Muscle of back (tissue), 13 donors: ENCODE measurements at places on chromosomes 5 and 9. TPM values are rescaled to one million over a fixed set of nuclear protein-coding genes. Genes with fewer than 3 reads are reported as not detected.

The ITGA2 gene
- polyA plus RNA-seq = 16.1 TPM

The ECM2 gene
- 46.9 TPM for polyA plus RNA-seq

The IL7R gene
- 1.7 TPM for polyA plus RNA-seq

The HAVCR2 gene
- 2.3 TPM for polyA plus RNA-seq

DNA sequence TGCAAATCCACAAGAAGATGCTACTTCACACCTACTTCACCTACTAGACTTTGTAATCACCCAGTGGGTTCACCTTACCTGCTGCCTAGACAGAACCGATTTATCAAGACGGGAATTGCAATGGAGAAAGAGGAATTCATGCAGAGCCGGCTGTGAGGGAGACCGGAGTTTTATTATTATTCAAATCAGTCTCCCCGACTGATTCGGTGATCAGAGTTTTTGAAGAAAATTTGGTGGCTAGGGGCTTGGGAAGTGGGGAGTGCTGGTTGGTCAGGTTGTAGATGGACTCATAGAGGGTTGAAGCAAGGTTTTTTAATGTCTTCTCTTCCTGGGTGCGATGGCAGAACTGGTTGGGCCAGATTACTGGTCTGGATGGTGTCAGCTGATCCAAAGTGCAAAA, 23.4 kb downstream of the SFXN1 start:
- no peak for DNase-seq

DNA sequence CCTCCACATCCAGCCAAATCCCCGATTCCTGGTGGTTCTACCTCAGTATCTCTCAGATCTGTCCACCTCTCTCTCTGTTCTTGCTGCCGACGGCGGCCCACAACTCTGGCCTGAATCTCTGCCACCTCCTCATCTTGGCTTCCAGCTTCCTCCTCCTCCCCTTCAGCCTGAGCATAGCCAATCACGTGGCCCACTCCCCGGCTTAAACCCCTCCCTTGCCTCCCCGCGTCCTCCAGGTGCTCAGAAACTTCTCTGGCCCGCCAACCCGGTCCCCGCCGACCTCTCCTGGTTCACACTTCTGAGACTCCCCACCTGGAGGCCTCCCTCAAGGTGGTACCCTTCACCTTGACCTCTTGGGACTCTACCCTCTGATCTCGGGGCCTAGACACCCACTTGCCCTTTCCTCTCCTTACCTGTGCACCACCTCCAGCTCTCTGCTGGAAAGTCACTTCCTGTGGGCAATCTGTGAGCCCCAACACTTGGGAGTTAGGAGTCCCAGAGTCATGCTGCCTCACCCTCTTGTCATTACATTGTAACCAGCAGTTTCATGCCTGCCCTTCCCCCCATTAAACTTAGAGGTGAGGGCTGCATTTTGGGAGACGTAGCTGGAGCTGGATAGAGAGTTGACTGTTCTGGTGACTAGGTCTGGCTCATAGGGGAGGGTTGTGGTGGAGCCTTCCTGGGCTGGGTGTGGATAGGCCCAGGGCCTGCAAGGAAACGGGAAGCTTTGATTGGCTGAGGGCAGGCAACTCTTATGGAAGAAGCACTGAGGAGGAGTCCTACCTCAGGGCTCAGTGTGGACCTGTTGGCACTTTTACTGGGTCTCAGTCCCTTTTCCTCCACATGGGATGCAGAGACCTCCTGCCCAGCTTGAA, 4.5 kb upstream of the SET start:
- peak; percentile 61 for DNase-seq

GRCh38 chr9:784202-784601, 57.3 kb upstream of the DMRT1 start:
- DNase-seq = no peak

DNA sequence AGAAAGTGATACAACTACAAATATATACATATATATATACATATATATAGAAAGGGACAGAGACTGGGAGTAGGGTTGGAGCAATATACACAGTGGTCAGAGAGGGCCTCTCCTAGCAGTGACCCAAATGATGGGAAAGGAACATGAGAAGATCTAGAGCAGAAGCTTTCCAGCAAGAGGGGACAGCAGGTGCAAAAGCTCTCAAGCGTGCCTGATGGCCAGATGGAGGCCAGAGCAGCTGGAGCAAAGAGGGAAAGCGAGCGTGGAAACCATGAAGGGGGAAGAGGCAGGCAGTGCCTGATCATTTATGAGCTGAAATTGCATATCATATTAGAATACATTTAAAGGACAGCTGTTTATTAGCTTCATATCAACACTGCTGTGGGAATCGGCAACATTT, 7.6 kb upstream of the GRPEL2 start:
- peak; percentile 59 for DNase-seq

DNA sequence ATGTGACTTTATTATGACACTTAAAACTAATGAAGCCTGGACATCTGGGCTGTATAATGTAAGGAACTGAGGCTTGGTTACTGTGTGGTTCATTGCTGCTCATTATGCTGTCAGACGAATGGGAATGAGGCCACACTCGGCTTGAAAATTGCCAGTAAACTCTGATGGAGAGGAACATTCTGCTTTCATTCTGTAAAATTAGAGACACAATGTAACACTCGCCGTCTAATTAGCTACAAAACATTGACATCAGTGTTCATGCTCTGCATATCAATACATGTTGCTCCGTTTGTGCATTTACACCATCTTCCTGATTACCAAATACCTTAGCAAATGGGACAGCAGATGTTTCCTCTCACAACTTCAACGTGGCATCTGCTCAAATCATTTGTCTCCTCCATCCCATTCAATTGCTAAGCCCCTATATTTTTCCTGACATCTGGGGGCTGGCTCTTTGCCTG, 133.0 kb downstream of the SLC28A3 start:
- DNase-seq = no peak

DNA sequence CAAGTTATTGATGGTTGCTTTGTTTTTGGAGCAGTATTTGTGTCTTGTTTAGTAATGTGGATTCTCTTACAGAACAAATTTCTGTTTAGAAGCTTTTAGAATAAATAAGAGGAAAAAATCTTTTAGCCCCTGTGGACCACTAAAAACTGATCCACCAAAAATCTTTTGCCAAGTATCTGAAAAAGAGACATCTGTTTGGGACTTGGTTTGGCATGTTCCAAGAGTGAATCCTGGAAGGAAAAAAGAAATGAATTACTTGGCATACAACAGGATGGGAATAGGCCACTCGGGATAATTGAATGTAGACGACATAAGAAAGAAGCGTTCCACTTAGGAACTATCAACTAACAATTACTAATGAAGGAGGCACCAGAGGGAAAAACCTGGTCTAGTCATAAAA, 1350.1 kb upstream of the C9orf72 start:
- peak; percentile 59 for DNase-seq
